Stromal cell of bone marrow (primary cell): ENCODE measurements at places on chromosomes 3 and 15.

- DNase-seq: no peak
These were observed 78.0 kb downstream of the TGFBR2 start for GRCh38 chr3:30684356-30684755.

- no peak for DNase-seq
These were observed 50.5 kb downstream of the CRYGS start for GRCh38 chr3:186493525-186494255.

DNA sequence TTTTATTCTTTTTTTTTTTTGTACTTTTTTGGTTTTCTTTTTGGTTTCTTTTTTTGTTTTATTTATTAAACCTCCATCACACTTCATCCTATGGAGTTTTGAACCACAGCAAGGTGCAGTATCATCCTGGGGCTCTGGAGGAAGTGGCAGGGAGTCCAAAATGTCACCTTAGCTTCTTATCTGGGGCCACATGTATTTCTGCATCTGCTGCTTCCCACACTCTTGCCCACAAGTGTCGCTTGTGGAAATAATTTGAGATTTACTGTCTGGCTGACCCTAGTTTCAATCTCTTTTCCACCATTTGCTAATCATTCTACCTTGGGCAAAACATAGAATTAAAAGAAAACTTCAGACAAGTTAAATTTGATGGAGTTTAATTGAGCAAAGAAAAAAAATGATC, 6.4 kb downstream of the OPA1 start:
- DNase-seq: no peak

- no peak for DNase-seq
These were observed 35.3 kb downstream of the HOMER2 start for GRCh38 chr15:82917249-82917648.

GRCh38 chr3:59326246-59327024, 276.6 kb upstream of the CFAP20DC start:
- no peak for DNase-seq

GRCh38 chr3:179321668-179322285, 1.1 kb upstream of the ZNF639 start:
- peak; percentile 43 for DNase-seq

- no peak for DNase-seq
These were observed 47.1 kb downstream of the SLC25A26 start for GRCh38 chr3:66267906-66268305.

DNA sequence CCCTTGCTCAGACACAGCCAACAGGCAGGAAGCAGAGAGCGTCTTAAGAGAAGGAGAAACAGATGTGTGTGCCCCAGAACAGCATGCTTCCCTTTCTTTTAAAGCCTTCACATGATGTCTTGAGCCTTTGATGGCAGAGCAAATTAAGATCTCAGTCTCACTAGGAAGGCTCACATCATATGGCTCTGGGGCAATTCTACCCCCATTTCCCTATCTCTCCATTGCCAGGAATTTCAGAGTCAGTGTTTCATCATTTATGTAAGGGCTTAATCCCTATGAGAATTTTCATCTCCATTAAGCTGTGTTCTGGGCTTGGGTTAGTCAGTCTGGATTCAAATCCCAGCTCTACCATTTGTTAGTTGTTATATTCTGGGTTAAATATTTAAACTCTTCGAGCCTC, 41.4 kb upstream of the GLCE start:
- DNase-seq: no peak

DNA sequence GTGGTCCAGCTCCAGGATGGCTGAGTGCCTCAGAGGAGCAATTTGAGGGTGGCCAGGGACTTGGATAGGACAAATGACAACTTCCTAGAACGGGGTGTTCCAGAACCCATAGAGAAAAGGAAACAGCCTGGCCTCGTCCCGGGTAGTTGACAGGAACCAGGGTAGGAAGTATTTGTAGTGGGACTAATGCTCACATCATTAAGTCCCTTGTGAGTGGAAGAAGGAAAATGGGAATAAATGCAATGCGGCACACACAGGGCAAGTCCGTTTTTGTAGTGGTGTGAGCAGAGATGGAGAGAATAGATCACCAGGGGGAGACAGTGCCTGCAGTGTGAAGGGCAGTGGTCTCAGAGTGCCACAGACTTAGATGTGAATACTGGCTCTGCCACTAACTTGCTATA, 19.6 kb downstream of the TIMP4 start:
- peak; percentile 53 for DNase-seq

DNA sequence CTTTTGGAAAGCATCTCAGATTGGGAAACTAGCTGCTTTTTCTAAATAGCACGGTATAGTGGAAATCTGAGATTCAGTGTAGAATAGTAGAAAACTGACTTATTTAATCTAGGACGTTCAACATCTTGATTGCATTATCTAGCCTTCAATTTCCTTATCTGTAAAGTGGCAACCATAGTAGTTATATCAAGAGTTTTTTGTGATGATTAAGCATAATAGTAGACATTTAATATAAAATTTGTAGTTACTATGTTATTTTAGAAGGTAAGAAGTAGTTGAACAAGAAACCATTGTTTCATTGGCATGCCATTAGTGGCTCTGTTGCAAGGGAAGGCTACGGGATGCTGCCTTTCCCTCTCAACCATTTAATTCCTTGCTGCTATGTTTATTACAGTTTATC, 367.3 kb downstream of the NAALADL2 start:
- no peak for DNase-seq

- DNase-seq: no peak
These were observed 64.5 kb downstream of the GLDN start for GRCh38 chr15:51405693-51406523.

GRCh38 chr15:50275908-50276307, 10.4 kb upstream of the HDC start:
- no peak for DNase-seq

DNA sequence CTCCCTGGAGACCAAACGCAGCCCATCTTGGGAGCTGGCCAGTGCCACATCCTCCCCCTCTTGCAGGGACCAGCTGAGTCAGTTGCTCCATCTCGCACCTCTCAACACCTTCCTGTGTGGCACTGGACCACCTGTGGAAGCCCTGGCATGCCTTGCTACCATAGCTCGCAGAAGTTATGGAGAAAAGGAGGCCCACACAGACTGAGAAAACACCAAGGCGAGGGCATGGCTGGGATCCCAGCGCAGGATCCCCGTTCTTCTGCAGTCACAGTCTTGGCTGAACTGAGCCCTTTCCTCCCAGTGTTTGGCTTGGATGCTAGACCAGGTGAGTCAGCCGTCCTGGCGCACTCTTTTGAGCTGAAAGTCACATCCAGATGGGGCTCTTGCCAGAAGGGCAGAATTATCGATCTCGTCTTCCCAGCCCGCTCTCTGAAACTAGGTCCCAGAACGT, 46.9 kb downstream of the CHRD start:
- peak; percentile 18 for DNase-seq

GRCh38 chr3:117669774-117670173, 960.2 kb downstream of the TUSC7 start:
- no peak for DNase-seq

DNA sequence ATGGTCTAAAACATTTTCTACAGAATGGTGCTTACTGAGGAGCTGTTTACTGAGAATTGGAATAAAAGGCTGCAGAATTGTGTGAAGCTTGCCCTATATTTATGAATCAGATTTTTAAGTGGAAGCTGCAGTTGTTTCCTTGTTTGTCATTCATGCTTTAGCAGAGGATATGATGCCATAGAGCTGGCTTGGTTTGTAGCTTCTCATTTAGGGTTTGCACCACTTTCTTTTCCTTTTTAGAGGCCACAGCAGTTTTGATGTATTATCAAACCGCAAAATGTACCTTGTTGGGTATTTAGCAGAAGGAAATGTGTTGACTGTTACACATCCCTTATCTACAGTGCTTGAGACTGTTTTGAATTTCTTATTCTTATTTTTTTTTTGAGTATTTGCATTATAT, 66.2 kb downstream of the RASA2 start:
- no peak for DNase-seq

GRCh38 chr3:31522152-31522551, 10.6 kb upstream of the STT3B start:
- DNase-seq: no peak

DNA sequence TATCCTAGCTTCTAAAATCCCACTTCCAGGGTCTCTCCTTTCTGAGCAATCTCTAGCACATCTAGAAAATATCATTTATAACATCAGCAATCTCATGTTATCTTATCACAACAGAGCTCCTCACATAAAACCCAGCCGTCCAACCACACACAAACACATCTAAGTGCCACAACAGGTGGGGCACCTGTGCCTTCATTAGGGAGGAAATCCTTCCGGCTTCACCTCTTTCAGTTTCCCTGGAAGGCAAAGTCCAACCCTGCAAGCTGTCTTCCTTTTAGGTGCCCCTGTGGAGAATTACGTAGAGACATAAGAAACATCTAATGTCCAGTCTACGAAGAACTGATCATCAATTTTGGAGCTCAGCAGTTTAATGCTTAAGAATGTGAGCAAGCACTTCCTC, 1.6 kb downstream of the ZDHHC3 start:
- DNase-seq: no peak

- DNase-seq: no peak
These were observed 22.2 kb downstream of the IFT57 start for GRCh38 chr3:108200024-108200423.
